ENCODE measurements at places on chromosomes 6 and 20.

GRCh38 chr20:32749914-32750637 is 6.8 kb upstream of the COMMD7 start:
- no peak for DNase-seq

GRCh38 chr6:126773112-126773805 is 345.2 kb upstream of the RSPO3 start:
- DNase-seq: no peak

- DNase-seq: peak; percentile 54
Measured at GRCh38 chr20:2172305-2173175, 70.9 kb downstream of the STK35 start.

- peak; percentile 42 for DNase-seq
Measured at GRCh38 chr6:75202676-75203131, 3.1 kb downstream of the COL12A1 start.

DNA sequence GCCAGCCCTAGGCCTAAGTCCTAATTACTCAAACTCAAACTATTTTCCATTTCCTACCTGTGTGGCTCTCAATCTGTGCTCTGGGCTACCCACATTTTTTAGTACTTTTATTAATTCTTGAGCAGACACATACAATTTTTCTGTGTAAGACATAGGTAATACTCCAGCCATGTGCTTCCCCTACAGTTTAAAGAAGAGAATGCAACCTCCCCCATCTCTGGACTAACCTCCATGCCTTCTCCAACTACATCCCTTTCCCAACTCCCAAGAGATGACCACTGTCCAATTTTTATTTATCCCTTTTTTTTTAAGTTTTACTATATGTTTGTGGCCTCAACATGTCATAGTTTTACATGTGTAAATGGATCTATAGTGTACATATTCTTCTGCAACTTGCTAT is 5.8 kb downstream of the HMGN4 start:
- peak; percentile 40 for DNase-seq

- DNase-seq: no peak
Measured at GRCh38 chr6:164345327-164345726, 930.8 kb downstream of the QKI start.

DNA sequence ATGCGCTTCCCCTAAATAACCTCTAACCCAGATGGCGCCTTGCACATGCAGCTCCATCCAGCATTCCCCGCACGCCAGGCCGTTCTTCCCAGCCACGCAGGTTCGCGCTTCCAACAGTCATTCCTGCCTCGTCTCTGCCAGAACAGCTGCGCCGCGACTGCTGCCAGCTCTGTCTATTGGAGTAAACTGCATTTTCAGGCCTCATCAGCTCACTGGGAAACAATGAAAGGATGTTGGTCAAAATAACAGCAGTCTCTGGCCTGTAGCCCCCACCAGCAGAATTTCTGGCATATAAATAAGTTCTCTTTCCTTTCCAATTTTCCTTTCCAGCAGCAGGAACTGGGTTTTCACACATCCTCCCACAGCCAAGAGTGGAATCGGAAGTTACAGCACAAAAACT is 14.6 kb downstream of the NRSN1 start:
- no peak for DNase-seq

DNA sequence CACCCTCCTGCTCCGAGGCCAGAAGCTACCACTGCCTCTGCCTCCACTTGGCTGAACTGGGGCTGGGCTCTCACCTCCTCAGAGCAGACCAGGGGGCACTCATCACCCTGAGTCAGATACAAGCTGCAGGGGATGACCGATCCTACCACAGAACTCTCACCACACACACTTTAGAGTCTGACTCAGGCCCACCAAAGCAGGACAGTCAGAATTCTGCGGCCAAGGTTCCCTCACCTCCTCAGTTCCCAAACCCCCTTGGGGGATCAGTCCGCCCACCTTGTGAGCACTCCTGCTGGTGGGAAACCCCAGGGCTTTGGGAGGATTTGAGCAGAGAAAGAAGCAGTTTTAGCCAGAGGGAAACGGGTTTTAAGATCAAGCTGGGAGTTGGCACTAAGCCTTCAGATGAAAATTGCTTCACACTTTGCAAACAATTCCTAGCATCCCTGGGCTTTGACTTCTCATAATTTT is 587.8 kb upstream of the JAG1 start:
- DNase-seq: peak; percentile 72

DNA sequence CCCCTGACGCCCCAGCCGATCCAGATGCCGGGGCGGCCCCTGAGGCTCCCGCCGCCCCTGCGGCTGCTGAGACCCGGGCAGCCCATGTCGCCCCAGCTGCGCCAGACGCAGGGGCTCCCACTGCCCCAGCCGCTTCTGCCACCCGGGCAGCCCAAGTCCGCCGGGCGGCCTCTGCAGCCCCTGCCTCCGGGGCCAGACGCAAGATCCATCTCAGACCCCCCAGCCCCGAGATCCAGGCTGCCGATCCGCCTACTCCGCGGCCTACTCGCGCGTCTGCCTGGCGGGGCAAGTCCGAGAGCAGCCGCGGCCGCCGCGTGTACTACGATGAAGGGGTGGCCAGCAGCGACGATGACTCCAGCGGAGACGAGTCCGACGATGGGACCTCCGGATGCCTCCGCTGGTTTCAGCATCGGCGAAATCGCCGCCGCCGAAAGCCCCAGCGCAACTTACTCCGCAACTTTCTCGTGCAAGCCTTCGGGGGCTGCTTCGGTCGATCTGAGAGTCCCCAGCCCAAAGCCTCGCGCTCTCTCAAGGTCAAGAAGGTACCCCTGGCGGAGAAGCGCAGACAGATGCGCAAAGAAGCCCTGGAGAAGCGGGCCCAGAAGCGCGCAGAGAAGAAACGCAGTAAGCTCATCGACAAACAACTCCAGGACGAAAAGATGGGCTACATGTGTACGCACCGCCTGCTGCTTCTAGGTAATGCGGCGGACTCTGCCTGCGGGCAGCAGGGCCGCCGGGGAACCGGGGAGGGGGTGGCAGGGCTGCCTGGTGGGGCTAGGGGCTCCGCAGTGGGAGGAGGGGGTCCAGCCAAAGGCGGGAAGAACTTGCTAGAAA is 2.3 kb downstream of the GNAS start:
- DNase-seq: no peak

DNA sequence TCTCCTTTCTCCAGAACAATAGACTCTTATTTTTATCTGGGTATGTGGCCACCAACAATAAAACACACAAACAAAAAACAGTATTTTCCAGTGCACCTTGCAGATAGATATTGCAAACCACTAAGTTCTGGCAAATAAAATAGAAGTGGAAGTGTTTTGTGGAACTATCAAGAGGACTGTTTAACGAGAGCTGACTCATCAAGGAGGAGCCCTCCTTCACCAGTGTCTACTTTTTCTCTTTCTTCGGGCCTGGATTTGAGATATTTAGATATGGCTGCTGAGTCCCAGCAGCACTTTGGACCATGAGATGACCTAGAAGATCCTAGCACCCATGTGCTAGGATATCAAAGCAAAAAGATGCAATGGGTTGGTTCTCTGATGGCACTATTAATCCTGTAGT is 154.7 kb downstream of the AIG1 start:
- DNase-seq: no peak

- no peak for DNase-seq
Measured at GRCh38 chr6:87742106-87742505, 40.1 kb upstream of the AKIRIN2 start.

DNA sequence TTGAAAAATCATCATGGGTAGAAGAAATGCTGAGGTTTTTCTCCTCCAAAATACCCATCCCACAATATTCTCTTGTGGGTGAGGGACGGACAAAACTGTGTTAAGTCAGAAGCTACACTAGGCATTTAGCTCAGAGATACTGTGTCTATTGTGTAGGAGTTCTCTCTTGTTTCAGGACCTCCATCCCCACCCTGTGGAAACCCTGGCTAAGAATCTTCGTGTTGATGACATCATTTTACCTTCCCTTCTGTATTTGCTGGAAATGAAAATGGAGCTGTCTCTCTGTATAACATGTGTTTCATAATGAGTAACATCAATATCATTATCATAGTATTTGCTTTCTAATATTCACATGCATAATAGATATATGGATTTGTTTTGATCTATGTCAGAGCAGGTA is 1193.0 kb upstream of the CITED2 start:
- no peak for DNase-seq

GRCh38 chr6:120735641-120736040 is 598.6 kb downstream of the TBC1D32 start:
- peak; percentile 85 for DNase-seq

DNA sequence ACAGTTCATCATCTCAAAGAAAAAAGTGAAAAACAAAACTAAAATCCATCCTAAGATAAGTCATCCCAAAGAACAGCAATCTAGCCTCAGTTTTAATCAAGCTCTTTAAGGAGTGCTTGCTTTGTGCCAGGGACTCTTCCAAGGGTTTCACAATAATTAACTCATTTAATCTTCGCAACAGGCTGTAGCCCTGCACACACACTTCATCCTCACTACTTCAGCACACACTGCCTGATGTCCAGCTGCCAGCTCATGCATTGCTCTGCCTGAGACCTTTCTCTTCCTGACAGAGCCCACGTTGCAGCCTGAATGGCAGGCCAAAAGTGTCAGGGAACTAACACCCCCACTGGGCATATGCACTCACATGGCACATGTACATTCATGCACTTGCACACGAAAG is 21.2 kb upstream of the PTPRT start:
- no peak for DNase-seq

- no peak for DNase-seq
Measured at GRCh38 chr6:23140871-23141270, 571.5 kb downstream of the HDGFL1 start.

- no peak for DNase-seq
Measured at GRCh38 chr6:13415283-13415682, 72.1 kb downstream of the GFOD1 start.

DNA sequence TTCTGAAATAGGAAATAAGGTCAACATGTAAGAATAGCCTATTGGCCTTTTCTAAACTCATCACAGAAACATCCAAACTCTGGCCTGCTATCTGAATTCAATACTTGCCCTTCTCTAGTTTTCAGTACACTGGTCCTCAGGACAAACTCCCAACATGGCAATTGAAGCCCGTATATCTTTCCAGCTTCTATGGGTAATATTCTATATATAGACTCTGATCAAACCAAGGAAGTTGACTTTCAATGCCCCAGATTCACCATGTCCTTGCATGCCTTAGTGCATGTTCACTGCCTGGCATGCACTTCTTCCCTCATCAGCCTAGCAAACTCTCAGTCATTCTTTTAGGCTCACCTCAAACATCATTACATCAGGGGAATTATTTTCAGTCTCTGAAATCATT is 73.2 kb downstream of the RSPO3 start:
- peak; percentile 58 for DNase-seq

GRCh38 chr6:67011441-67011840 is 1304.4 kb upstream of the EYS start:
- no peak for DNase-seq

DNA sequence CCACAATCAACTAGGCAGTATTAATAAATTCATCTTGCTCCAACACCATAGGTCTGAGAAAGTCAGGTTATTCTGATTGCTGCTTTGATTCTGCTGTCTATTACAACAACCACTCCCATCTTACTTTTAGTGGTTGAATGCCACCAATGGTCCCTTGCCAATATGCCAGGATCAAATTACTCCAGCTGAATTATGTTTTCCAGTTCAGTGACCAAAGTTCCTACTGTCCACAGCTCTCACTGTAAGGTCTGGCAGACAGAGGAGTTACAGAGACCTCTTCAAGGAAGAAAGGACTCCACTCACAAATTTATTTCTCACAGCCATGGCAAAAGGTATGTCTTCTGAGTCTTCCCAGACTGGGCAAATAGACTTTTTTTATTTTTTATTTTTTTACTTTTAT is 557.0 kb downstream of the HAO1 start:
- no peak for DNase-seq

GRCh38 chr6:168232989-168233874 is 86.3 kb downstream of the DACT2 start:
- no peak for DNase-seq

DNA sequence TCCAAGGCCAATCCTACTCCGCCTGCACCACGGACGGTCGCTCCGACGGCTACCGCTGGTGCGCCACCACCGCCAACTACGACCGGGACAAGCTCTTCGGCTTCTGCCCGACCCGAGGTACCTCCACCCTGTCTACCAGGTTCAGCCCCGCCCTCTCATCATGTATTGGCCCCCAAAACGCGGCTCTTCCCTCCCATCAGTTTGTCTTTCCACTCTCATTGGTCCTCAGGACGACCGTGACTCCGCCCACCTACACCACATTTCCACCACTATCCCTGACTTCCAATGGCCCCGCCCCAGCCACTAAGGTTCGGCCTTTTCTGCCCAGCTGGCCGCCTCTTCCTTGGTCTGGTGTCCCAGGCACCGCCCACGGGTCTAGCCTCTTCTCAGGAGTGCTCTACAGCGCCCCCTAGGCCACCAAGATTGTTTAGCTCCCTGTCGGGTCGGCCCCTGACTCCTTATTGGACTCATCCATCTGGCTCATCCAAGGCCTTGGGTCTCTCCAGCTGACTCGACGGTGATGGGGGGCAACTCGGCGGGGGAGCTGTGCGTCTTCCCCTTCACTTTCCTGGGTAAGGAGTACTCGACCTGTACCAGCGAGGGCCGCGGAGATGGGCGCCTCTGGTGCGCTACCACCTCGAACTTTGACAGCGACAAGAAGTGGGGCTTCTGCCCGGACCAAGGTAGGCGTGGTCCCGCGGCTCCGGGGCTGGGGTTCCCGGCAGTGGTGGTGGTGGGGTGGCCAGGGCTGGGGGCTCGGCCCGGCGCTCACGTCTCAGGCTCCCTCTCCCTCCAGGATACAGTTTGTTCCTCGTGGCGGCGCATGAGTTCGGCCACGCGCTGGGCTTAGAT is 3.1 kb downstream of the MMP9 start:
- DNase-seq: peak; percentile 72

- peak; percentile 80 for DNase-seq
Measured at GRCh38 chr6:82248273-82248735, 760 bp upstream of the IBTK start.

- peak; percentile 29 for DNase-seq
Measured at GRCh38 chr6:104784884-104785283, 74.8 kb downstream of the HACE1 start.

- no peak for DNase-seq
Measured at GRCh38 chr6:118764766-118765165, 113.4 kb upstream of the CEP85L start.

DNA sequence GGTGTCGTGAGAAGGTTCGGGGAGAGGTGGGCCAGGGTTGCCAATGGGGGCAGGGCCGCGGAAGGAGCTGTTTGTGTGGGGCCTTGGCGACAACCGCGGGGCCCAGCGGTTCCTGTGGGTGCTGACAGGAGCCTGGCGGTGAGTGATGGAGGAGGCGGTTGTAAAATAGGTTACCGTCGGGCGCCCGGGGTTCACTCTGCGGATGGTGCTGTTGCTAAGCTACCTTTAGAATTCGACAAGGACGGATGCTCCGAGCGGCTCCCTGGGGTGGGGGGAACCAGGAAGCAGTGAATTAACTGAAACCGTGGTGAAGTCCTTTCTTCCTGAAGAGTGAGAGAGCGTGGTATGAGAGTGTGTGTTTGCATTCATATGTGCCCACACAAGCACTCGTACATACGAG is 61.7 kb downstream of the CDH22 start:
- no peak for DNase-seq

DNA sequence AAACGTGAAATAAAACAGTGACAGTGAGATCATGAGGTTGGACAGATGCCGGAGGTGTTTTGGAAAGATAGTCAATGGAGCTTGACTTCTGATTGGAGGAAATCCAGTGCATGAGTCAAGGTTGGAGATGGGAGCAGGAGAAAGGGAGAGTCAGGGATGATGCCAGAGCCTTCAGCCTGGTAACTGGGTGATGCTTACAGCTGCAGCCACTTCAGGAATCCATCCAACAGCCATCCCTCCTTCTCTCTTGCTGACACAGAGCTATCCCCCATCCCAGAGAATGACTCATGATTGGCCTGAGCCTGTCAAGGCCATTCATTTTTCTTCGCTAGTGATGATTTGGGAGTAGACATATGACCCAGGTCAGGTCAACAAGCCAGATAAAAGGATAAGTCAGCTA is 112.8 kb downstream of the SAMD5 start:
- no peak for DNase-seq

GRCh38 chr6:15977050-15977449 is 151.8 kb upstream of the MYLIP start:
- DNase-seq: no peak

Data from epithelial cell of esophagus (primary cell).